CD8-positive, alpha-beta memory T cell (primary cell): ENCODE measurements at places on chromosomes 4 and X. TPM values are rescaled to one million over a fixed set of nuclear protein-coding genes. Genes with fewer than 3 reads are reported as not detected.

- DNase-seq = no peak
These were observed 9.5 kb upstream of the AMMECR1 start for GRCh38 chrX:110327336-110327735.

Gene RAB39B
- 12.0 TPM for total RNA-seq

- no peak for DNase-seq
These were observed 493.1 kb downstream of the MAGEE1 start for GRCh38 chrX:76920607-76921006.

GRCh38 chrX:46330981-46331380, 214.2 kb downstream of the ZNF674 start:
- no peak for DNase-seq

Gene TBC1D14
- 43.7 TPM for total RNA-seq

DNA sequence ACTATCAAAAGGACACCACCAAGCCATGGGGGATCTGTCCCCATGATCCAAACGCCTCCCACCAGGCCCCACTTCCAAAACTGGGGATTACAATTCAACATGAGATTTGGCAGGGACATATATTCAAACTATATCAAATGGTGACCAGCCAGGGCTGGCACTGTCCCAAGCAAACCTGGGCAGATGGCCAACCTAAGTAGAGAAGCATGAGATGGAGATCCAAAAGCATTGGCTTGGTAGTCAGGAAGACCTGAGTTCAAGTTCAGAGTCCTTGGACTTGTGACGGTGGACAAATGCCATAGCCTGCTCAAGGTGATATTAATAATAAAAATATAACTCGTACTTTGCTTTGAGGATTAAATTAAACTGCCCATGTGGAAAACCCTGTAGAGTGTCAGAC, 79.2 kb upstream of the HS3ST1 start:
- DNase-seq = no peak

- DNase-seq = no peak
These were observed 93.8 kb downstream of the C4orf51 start for GRCh38 chr4:145773581-145774234.

GRCh38 chr4:105234582-105234981, 87.9 kb downstream of the TET2 start:
- DNase-seq = no peak

DNA sequence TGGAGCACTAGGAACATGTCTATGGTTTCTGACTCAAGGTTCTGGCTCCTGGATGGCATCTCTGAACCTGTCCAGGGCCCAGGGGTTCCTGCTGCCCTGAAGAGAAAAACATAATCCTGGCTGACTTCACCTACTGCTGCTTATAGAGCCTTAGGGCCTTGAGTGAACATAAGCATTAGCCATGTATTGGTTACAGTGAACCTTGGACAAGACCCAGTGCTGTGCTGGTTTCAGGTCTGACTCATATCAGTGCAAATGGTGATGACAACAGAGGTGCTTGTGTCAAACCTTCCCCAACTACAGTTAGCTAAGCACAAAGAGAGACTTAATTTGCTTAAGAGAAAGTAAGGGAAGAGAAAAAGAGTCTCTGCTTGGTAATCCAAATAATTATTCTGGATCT, 1047.2 kb downstream of the GLUD2 start:
- no peak for DNase-seq

GRCh38 chr4:139470295-139470694, 16.4 kb downstream of the RAB33B start:
- DNase-seq = no peak

Gene HSFX3
- total RNA-seq = not detected

- DNase-seq = no peak
These were observed 1225.9 kb downstream of the PCDH19 start for GRCh38 chrX:99184153-99184552.

- no peak for DNase-seq
These were observed 42.3 kb downstream of the GABRB1 start for GRCh38 chr4:47073647-47074046.

DNA sequence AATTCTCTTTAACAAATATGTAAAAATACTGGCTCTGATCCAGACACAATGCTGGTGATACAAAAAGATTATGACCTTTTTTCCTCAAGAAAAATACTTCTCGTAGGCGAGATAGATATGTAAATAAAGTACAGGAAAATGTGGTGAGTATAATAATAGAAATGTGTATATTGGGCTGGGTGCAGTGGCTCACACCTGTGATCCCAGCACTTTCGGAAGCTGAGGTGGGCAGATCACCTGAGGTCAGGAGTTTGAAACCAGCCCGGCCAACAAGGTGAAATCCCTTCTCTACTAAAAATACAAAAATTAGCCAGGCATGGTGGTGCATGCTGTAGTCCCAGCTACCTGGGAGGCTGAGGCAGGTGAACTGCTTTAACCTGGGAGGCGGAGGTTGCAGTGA, 55.0 kb downstream of the MRPL1 start:
- no peak for DNase-seq

- DNase-seq = no peak
These were observed 34.7 kb upstream of the NEUROG2 start for GRCh38 chr4:112550728-112551127.

DNA sequence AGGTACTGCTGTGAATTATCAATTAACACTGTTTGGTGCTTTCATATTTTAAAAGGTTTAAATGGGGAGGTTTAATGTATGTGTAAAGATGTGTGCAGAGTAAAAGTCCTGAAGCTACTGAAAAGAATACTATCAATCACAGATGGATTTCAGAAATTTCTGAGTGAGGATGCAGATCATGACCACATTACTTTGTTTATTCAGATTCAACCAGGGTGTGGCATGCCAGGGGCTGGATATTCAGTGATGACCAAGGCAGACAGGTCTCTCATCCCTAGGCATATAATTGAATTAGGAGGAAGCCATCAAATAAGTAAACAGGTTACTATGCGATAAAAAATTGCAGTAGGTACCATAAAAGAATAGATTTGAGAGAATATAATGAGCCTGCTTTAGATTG, 28.0 kb upstream of the ANKRD50 start:
- DNase-seq = no peak

Gene SAGE1
- not detected for total RNA-seq

- no peak for DNase-seq
These were observed 78.7 kb upstream of the OGT start for GRCh38 chrX:71454222-71454621.

GRCh38 chrX:17559728-17560379, 177.4 kb upstream of the SCML1 start:
- no peak for DNase-seq

DNA sequence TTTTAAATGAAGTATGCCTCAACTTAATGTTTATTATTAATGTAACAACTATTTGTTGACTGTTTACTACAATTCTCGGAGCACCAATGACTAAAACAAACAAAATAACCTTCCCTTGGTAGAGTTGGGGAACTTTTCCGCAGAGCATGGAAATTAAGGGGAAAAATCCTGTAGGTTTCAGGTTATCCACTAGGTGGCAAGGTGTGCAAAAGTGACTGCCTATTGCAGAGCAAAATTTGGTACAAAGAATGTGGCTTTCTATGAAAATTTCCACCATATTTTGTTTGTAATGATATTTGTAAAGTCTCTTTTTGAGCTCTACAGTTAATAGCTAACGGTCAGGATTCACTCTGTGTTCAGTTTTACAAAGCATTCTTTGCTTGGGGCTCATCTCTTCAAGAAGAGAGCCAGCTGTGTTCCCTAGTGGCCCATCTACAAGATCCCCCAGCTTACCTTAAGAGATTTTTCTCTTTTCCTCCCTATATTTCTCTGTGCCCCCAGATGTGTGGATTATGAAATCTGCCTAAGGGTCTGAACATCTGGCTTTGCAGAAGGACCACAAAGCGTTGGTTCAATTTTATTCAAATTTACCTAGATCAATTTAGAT, 61.1 kb downstream of the FBXO8 start:
- no peak for DNase-seq

DNA sequence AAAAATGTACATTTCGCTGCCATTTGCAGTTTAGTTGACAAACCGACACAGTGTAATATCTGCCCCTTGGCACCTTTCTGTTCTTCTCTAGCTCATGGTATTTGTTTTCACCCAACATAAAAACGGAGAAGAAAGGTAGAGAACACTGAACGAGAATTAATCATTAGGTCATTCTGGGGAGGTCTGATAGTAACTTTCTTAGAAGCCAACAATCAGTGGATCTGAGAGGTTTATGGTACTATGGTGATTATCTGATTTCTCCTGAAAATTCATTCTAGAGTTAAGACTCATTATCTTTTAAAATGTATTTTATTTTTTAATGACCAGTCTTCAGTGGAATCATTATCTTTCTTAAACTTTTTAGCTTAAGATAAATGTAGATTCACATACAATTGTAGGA, 8.5 kb downstream of the RAPGEF2 start:
- no peak for DNase-seq

DNA sequence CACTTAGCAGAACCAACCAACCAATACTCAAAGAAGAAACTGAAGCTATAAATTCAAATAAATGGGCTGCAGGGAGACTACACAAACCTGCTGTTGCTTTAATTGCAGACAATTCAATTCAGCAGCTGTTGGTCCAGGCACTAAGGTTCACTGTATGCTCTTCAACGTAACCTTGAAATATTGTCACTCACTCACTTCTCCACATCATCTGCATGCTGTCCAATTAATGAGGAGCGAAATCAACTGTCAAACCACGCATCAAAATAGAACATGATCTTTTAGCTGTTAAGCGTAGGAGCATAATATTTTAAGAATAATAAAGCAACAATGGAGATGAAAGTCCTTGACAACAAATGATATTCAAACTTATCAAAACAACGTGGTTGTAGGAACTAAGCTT, 17.0 kb downstream of the ENOX2 start:
- DNase-seq = no peak

Gene KLHL13
- total RNA-seq = 0.11 TPM

- no peak for DNase-seq
These were observed 205.9 kb upstream of the GALNT7 start for GRCh38 chr4:172962564-172963353.

DNA sequence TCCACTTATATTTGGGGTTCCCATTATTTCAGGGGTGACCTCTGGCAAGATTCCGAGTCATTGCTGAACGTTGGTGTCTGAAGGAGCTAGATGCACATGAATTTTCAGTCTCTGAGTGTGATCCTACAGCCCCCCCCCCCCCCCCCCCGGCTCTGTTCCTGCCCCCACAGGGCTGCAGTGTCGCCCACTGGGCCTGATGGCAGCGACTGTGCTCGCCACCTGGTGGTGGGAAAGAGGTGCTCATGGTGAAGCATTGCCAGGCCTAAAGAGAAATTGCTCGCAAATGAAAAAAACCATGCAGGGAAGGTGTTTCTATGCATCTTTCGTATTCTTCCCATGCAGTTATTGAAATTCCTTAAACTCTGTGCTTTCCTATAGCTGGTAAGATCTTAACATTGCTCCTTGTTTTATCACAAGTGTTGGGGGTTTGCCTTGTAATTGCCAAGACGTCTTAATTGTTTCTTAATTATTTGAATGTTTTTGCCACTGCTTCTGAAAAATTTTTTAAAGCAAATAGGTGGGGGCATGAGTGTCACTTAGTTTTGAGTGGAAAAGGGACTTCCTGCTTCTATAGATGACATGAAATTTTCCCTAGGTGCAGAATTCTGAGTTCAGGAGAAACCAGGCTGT, 63.2 kb downstream of the CLDN22 start:
- DNase-seq = peak; percentile 33

GRCh38 chrX:19544693-19545305, 29.5 kb upstream of the MAP3K15 start:
- DNase-seq = no peak

DNA sequence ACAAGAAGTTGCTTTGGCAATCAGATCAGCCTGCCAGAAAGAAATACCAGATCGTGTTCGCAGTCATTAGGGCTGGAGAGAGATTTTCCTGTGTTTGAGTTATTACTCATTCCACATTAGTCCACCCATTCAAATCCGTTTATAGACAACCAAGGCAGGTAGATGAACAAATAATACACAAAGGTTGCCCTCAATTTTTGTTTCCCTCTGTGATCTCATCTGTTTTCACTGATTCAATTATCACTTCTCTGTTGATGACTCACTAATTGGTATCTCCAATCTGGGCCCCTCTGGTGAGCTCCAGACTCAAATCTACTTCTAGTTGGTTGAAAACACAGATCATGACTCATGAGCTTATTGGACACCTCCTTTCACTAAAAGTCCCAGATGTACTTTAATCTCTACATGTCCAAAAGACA, 54.5 kb downstream of the CHM start:
- DNase-seq = no peak

DNA sequence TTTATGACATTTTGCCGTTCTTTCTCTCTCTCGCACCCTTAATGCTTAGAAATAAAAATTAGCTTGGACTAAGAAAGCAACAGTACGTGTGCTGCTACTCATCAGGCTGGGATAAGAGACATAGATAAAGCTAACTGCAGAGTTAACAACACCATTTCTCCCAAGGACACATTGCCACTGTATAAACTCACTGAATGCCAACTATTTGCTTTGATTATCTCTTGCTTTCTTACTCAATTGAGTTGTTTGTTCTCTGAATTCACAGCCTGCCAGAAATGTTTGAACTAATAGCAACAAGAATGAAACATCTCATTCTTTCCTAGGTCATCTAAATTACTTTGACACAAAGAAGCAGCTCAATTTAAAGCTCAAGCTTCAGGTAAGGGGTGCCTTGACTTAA, 34.6 kb downstream of the F8 start:
- no peak for DNase-seq

DNA sequence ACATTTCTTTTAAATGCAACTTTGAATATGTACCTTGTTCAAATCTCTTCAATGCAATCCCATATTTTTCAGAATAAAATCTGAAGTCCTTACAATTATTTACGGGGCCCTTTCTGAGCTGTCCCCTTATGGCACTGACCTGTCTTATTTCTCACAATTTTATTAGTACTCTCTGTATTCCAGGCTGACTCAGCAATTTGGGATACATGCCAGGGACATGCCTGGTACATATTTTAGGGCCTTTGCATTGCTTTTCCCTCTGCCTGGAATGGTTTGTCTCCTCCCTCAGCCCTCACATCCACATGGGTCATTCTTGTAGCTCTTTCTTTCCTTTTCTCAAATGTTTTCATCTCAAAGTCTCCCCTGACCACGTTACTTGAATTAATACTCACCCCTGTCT, 172.2 kb upstream of the TECRL start:
- no peak for DNase-seq

Gene SSX4
- total RNA-seq = not detected

Gene MAGEB4
- not detected for total RNA-seq

GRCh38 chrX:74505437-74505836, 84.1 kb downstream of the SLC16A2 start:
- DNase-seq = no peak

DNA sequence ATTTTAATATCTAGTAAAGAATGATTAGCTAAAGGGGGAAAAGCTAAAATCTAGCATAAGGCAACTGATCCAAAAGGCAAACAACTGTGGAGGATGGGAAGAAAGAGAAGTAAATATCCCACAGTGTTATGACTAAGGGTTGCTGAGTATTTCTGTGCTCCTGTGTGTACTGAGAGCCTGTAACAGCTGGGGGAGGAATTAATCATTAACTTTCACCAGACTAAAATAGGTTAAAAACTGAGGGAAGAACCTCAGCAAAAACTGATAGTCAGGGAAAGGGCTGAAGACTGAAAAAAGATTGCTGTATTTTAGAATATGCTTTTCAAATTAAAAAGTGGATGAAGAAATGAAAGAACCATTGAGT, 365.9 kb downstream of the CXXC4 start:
- DNase-seq = no peak
